ENCODE measurements at places on chromosomes 1 and 21.

- H3K27ac ChIP-seq = no peak overlapping the region
- H3K27me3 ChIP-seq = no peaks in the 10 kb centered on the region
- H3K36me3 ChIP-seq = no peaks in the 10 kb centered on the region
- DNase-seq = no peak
- peaks cover 11% of the 10 kb centered on the region for H3K4me1 ChIP-seq
Measured at GRCh38 chr1:160104486-160104885, 6.1 kb upstream of the IGSF8 start.

- DNase-seq = no peak
- H3K27me3 ChIP-seq = peaks cover 8% of the 10 kb centered on the region
- H3K27ac ChIP-seq = no peak overlapping the region
- H3K36me3 ChIP-seq = no peaks in the 10 kb centered on the region
- no peaks in the 10 kb centered on the region for H3K4me1 ChIP-seq
Measured at GRCh38 chr1:2795926-2796325, 5.6 kb downstream of the TTC34 start.

- no peak overlapping the region for H3K27ac ChIP-seq
- no peak for DNase-seq
- no peaks in the 10 kb centered on the region for H3K36me3 ChIP-seq
Measured at GRCh38 chr1:47753808-47754207, 243.4 kb downstream of the TRABD2B start.

GRCh38 chr1:193626695-193627094 is 440.3 kb upstream of the B3GALT2 start:
- H3K27me3 ChIP-seq = no peaks in the 10 kb centered on the region
- DNase-seq = no peak
- no peaks in the 10 kb centered on the region for H3K36me3 ChIP-seq
- H3K27ac ChIP-seq = no peak overlapping the region
- H3K4me1 ChIP-seq = no peaks in the 10 kb centered on the region
- H3K4me3 ChIP-seq = no peak overlapping the region

DNA sequence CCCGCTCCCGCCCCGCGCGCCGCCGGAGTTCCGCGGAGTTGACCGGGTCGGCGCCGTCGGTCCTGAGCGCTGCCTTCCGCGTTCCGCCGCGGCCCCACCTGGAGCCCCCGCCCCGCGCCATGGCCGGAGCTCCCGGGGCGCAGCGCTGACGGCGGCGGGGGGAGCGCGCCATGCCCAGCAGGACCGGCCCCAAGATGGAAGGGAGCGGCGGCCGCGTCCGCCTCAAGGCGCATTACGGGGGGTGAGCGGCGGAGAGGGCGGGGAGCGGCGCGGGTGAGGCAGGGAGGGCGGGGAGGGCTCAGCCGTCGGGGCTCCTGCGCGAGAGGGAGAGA is 216 bp downstream of the PRKCZ start:
- peak overlapping the region; percentile 42 for H3K27ac ChIP-seq
- no peak for DNase-seq
- no peaks in the 10 kb centered on the region for H3K36me3 ChIP-seq
- H3K4me3 ChIP-seq = peak overlapping the region; percentile 57
- peaks cover 17% of the 10 kb centered on the region for H3K4me1 ChIP-seq

DNA sequence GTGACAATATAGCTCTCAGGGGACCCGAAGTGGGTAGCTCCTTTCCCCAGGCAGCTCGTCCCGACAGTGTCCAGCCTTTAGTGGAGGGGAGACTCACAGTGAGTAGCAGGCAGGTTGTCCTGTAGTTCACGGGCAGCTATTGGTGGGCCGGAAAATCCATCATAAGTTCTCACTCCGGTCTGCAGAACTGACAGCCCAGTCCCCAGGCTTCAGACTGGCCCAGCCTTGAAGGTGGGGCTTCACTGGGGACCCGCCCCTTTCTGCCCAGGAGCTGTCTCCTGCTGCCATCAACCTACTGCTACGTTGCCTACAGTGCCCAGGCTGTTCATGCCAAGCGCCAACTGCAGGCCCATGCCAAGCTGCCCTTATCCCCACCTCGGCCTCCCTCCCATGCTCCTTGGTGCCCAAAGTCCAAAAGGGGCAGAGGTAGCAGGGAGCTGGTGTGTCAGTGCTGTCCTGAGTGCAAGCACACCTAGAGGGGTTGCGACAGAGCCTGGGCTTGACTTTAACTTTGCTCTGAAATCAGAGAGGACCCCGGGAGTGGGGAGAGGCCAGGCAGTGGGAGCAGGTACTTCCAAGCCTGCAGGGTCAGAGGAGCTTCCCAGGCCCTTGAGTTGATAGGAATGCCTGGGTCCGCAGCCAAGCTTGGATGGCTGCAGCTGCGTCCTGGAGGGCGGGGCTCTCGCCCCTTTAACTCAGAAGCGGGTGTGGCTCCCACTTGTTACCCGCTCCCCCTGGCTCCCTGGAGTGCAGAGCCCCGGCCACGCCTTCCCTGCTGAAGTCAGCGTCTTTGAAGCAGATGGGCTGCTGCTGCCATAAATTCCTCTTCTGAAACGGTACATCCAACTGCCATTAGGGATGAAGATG is 1144.3 kb upstream of the NCAM2 start:
- no peaks in the 10 kb centered on the region for H3K36me3 ChIP-seq
- H3K27me3 ChIP-seq = no peaks in the 10 kb centered on the region
- no peak overlapping the region for H3K27ac ChIP-seq
- no peaks in the 10 kb centered on the region for H3K4me1 ChIP-seq
- no peak overlapping the region for H3K4me3 ChIP-seq
- DNase-seq = no peak

DNA sequence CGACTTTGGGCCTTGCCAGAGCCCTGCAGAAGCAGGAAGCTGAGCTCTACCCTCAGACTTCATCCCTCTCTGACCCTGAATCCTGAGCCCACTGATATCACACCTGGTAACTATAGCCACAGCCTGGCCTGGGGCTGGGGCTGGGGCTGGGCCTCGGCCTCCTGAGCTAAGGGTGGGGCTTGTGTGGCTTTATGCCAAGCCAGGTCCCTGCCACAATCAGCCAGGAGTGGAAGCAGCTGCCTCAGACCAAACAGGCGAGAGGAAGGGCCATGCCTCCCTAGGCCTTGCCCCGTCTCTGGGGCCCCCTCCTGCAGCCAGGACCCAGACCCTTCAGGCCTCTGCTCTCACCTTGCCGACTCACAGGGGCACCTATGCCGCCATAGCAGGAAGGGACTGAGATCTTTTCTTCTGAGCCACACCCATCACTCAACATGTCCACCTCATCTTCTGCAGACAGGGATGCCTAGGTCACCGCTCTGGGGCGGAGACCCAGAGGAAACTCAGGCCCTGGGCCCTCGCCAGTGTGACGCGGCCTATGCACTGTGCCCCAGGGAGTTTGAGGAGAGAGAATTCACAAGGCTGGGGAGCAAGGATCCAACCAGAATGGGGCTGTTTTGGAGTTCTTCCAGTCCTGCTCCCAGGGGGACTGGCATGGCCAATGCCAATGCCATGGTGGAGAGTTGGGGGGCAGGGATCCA is 5.7 kb downstream of the UBXN11 start:
- no peaks in the 10 kb centered on the region for H3K36me3 ChIP-seq
- no peak overlapping the region for H3K4me3 ChIP-seq
- no peak for DNase-seq
- H3K27me3 ChIP-seq = no peaks in the 10 kb centered on the region

DNA sequence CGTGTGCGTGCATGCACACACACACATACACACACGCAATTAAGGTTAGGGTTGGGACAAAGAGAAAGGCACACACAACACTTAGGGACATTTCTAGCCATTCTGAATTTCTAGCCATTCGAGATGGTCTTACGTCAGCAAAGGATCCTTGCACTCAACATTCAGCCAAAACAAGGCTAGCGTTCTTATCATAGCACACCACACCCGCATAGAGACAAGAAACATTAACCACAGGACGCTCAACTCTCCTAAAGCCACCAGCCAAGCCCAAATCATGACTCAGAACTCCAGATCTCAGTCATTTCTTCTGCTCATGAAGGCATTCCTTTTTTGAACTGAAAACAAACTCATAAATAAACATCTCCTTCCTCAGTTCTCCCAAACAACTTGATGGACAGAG is 106.8 kb downstream of the LMO4 start:
- H3K4me1 ChIP-seq = no peaks in the 10 kb centered on the region
- H3K36me3 ChIP-seq = no peaks in the 10 kb centered on the region
- no peak overlapping the region for H3K27ac ChIP-seq
- H3K4me3 ChIP-seq = no peak overlapping the region
- no peaks in the 10 kb centered on the region for H3K27me3 ChIP-seq

GRCh38 chr1:244801246-244801645 is 34.2 kb upstream of the COX20 start:
- H3K27me3 ChIP-seq = no peaks in the 10 kb centered on the region
- no peaks in the 10 kb centered on the region for H3K4me1 ChIP-seq
- no peak overlapping the region for H3K27ac ChIP-seq

DNA sequence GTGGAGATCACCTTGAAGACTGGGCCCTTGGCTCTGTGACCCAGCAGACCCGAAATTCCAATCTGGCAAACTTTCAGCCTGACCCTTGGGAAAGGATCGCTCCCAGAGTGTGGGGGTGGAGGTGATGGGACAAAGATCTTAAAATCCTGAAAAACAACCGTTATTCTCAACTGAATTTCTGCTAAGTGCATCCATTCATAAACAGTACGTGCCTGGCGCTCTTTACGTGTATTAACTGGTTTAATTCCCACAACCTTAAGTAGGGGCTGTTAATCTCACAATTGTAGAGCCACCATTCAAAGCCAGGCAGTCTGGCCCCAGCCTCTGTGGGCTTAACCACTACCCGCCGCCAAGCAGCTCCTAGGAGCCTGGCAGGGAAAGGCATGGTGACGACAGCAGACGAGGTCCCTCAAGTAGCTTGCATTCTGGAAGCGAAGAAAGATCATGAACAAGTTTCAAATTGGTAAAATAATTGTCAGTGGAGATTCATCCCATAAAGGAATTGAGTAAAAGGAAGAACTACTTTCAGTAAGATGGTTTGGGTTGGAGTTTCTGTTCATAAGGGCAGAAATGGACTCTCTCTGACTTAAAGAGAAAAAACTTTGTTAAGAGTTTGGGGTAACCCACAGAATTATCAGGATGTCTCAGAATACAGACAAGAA is 11.4 kb upstream of the RGS16 start:
- no peaks in the 10 kb centered on the region for H3K27me3 ChIP-seq
- peak; percentile 45 for DNase-seq
- H3K36me3 ChIP-seq = no peaks in the 10 kb centered on the region
- peaks cover 28% of the 10 kb centered on the region for H3K4me1 ChIP-seq
- H3K4me3 ChIP-seq = peak overlapping the region; percentile 53

DNA sequence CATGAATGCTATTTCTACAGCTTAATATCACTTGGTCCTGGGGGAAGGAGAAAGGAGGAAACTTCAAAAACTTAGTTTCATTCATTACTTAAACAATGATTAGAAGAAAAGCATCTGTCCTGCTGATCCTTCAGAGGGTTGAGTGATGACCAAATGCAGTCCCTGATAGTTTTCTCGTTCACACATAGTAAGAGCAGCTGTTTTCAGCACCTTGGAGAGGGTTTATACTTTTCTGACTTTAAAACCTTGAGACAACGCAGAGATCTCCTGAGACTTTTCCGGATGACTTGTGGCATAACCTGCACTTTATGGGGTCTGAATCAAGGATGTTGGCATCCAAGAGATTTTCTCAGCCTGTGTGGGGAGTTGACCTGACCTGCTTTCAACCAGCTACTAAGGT is 94.0 kb upstream of the KCND3 start:
- no peak overlapping the region for H3K27ac ChIP-seq
- H3K27me3 ChIP-seq = peaks cover 3% of the 10 kb centered on the region

DNA sequence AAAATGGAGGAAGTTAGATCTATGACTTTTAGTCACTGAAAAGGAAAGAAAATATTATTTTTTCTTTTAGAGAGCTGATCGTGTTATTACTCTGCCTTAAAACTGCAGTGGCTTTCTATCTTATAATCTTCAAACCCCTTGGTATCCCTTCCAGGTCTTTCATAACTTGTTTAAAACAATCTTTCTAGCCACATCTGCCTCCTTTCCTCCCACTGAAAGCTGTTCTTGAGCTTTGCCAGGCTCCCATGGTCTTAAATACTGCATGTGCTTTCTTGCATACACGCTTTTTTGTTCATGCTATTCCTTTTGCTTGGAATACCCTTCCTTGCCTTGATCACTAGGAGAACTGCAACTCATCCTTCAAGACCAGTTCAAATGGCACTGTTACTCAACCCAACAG is 65.9 kb upstream of the GADD45A start:
- H3K4me1 ChIP-seq = no peaks in the 10 kb centered on the region
- no peak for DNase-seq
- no peak overlapping the region for H3K4me3 ChIP-seq
- H3K27me3 ChIP-seq = peaks cover 4% of the 10 kb centered on the region
- H3K36me3 ChIP-seq = no peaks in the 10 kb centered on the region
- H3K27ac ChIP-seq = no peak overlapping the region

- peak overlapping the region; percentile 72 for H3K4me3 ChIP-seq
- no peaks in the 10 kb centered on the region for H3K27me3 ChIP-seq
- peaks cover 7% of the 10 kb centered on the region for H3K36me3 ChIP-seq
- H3K4me1 ChIP-seq = peaks cover 27% of the 10 kb centered on the region
- DNase-seq = no peak
Measured at GRCh38 chr1:1272341-1273208, 1.1 kb downstream of the UBE2J2 start.

GRCh38 chr1:77282866-77283539 is 1.2 kb downstream of the AK5 start:
- peak overlapping the region; percentile 71 for H3K4me3 ChIP-seq
- no peak for DNase-seq
- no peaks in the 10 kb centered on the region for H3K36me3 ChIP-seq
- peaks cover 11% of the 10 kb centered on the region for H3K4me1 ChIP-seq
- no peaks in the 10 kb centered on the region for H3K27me3 ChIP-seq
- no peak overlapping the region for H3K27ac ChIP-seq

DNA sequence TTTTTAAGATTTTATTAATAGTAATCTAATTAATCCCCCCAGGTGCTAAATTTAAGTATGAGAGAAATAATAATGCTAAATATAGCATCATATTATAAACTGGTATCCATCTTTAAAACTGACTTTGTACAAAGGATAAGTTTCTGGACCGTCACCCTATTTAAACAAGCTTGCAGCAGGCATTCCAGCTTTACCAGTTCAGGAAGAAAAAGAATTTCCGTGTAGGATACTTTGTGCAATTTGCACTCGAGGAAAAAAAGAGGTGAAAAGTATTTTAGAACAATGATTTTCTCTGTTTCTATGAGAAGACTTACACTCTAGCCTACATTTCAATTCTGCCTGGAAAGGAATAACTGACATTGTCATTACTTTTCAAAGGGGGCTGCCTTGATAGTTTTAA is 27.6 kb downstream of the HMCN1 start:
- H3K27ac ChIP-seq = no peak overlapping the region
- H3K27me3 ChIP-seq = no peaks in the 10 kb centered on the region
- no peaks in the 10 kb centered on the region for H3K36me3 ChIP-seq
- H3K4me3 ChIP-seq = no peak overlapping the region
- no peak for DNase-seq

GRCh38 chr1:116895073-116895472 is 14.6 kb upstream of the PTGFRN start:
- no peaks in the 10 kb centered on the region for H3K4me1 ChIP-seq
- no peak overlapping the region for H3K4me3 ChIP-seq
- no peaks in the 10 kb centered on the region for H3K36me3 ChIP-seq
- no peaks in the 10 kb centered on the region for H3K27me3 ChIP-seq

GRCh38 chr1:219813294-219813693 is 115.1 kb downstream of the SLC30A10 start:
- no peak overlapping the region for H3K4me3 ChIP-seq
- no peak for DNase-seq
- no peaks in the 10 kb centered on the region for H3K4me1 ChIP-seq
- H3K27me3 ChIP-seq = no peaks in the 10 kb centered on the region
